GM23338 (cell line): ENCODE measurements at places on chromosomes 13 and 19. TPM values are rescaled to one million over a fixed set of nuclear protein-coding genes. Genes with fewer than 3 reads are reported as not detected.

The MAG gene
- 1.3 and 1.8 TPM in 2 replicates for total RNA-seq

The UBL3 gene
- 21.1 and 23.5 TPM in 2 replicates for total RNA-seq

DNA sequence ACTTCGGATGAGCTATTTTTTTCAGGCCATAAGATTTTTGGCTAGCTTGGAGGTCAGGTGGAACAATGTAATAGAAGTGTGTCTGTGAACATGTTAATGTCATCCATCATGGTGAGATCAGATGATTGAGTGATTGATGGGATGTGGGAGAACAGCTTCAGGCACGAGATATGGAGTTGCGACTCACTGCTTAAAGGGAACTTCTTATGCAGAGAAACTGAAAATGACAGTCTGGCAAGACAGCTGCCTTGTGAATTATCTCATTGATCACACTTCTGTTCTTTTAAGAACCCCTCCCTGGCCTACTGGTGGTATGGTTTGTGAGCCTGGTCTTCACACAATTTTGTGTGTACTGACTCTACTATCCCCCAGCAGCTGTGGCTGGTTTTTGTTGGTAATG, 96.0 kb downstream of the OLFM4 start:
- no peaks in the 10 kb centered on the region for H3K27me3 ChIP-seq
- peaks cover 23% of the 10 kb centered on the region for H3K4me1 ChIP-seq
- no peak overlapping the region for H3K4me3 ChIP-seq
- no peak for DNase-seq

DNA sequence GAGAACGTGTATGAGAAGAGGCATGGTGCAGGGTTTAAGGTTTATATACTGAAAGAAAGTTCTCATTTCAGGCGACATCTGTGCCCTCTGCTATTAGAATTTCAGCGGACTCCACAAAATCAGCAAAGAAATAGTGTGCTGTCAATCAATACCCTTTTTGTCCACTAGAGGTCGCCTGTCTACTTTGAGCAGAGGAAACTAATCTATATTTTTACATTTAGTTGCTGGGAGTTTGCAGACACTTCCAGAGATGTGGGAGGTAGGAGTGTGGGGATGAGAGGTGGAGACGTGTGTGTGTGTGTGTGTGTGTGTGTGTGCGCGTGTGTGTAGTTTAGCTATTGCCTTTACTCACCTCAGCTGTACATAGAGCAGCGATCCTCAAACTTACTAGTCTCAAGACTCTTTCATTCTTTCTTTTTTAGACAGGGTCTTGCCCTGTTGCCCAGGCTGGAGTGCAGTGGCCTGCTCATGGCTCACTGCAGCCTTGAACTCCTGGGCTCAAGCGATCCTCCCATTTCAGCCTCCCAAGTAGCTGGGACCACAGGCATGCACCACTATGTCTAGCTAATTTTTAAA, 9.7 kb downstream of the INAFM1 start:
- no peak overlapping the region for H3K4me3 ChIP-seq
- H3K4me1 ChIP-seq = no peaks in the 10 kb centered on the region
- H3K36me3 ChIP-seq = no peaks in the 10 kb centered on the region
- peak; percentile 83 for DNase-seq

DNA sequence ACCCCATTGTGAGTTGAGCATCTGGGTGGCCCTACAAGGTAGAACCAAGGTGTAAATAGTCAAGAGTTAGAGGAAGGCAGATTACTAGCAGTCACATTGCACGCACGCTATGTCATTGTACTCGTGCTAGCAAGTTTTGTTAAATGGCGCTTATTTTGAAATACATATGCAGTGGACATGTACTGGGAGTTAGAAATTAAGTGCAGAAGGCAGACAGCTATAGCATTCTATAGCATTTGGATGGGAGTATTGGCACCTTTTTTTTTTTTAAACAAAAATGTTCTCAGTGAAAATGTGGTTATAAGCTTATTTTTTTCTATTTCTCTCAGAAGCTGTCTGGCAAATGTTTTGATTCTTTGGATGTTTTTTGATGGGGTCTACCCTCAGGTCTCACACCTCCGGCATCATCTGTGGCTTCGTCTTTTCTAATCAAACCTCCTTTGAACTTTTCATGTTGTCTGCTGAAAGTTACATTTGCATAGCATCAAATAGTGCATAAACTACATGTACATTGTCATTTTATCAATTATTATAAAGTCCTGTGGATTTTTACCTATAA, 68.1 kb downstream of the ARHGEF7 start:
- H3K27ac ChIP-seq = no peak overlapping the region
- DNase-seq = no peak
- peaks cover 18% of the 10 kb centered on the region for H3K4me1 ChIP-seq
- no peak overlapping the region for H3K4me3 ChIP-seq
- no peaks in the 10 kb centered on the region for H3K27me3 ChIP-seq

The TMEM190 gene
- not detected in 2 replicates for total RNA-seq
